Fibroblast of skin of left quadriceps (primary cell): ENCODE measurements at places on chromosomes 4 and X.

DNA sequence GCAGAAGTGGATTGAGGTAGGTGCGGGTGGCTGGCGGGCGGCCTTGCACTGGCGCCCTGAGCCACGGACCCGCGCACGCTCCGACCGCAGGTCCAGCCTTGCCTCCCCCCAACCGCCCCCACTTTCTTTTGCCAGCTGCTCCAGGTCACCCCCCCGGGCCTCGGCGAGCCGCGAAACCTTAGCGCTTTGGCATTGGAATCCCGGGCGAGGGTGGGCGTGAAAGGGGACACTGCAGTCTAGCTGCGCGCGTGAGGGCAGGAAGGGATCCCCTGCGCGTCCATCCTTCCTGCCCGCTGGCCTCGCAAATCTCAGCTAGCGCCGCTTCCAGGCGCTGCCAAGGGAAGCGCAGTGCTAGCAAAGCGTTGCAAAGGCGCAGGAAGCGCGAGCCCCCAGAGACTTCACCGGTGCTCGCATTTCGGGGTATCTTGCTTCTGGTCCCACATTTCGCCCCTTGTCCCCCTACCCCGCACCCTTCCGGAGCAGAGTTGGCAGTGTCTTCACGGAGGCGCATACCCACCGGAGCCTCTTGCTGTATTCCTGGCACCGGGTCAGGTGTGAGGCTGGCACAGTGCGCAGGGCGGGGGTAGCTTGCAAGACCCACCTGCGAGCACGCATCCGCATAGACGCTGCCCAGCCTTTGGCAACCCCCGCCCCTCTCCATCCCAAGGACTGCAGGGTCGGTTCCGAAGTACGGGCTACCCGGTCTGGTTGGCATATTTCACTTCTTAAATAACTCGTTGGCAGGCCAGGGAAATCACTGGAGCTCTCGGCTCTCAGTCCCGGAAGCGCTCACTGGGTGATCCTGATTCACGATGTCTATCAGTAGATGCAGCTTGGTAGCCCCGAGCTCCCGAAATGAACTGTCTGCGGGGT lies 104.4 kb downstream of the UCHL1 start:
- DNase-seq, result no peak

DNA sequence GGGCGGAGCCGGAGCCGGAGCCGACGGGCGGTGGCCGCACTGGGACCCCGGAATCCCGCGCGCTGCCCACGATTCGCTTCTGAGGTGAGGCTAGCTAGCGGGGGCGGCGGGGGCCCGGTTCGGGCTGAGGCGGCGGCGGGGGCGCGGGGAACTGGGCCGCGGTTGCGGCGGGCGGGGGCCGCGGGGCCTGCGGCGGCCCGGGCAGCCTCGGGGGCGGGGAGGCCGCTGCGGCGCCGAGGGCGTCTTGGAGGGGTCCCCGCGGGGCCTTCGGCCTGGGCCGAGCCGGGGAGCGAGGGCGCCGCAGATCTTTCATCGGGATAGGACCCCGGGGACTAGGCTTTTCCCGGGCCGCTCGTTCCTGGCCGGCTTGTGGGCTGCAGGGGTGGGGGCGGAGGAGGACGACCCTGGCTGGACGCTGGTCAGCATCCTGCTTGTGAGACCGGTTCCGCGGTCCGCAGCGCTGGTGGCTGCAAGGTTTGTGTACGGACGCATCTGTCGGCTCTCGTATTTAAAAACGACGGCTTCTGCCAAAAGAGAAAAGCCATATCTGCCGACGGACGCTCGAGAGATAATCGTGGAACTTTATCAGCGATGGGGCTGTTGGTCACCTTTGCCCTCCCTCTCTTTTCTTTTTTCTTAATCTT lies 419 bp downstream of the ADD1 start:
- DNase-seq, result no peak

DNA sequence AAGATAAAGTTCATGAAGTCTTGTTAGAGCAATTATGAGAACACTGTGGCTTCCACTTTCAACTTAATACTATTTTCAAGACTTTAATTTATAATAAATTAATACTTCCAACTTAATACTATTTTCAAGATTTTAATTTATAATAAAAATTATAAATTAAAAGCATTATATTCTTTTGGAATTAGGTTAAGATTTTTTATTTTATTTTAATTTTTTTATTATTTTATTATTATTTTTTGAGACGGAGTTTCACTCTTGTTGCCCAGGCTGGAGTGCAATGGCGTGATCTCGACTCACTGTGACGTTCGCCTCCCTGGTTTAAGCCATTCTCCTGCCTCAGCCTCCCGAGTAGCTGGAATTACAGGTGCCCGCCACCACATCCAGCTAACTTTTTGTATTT lies 126.0 kb upstream of the GUCY1A1 start:
- DNase-seq, result no peak

GRCh38 chr4:139918591-139918990 lies 235.4 kb downstream of the MAML3 start:
- no peak for DNase-seq

DNA sequence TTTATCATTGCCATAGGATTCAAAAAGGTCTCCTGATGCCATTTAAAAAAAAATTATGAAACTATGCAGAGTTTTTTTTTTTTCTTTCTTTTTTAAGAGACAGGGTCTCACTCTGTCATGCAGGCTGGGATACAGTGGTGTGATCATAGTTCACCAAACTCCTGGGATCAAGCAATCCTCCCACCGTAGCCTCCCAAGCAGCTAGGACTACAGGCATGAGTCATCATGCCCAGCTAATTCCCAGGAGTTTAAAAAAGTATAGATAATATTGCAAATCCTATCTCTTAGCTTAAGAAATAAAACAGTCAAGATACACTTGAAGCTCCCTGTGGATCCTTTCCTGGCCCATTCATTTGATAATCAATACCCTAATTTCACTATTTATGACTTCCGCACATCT lies 58.6 kb upstream of the PRSS48 start:
- no peak for DNase-seq

DNA sequence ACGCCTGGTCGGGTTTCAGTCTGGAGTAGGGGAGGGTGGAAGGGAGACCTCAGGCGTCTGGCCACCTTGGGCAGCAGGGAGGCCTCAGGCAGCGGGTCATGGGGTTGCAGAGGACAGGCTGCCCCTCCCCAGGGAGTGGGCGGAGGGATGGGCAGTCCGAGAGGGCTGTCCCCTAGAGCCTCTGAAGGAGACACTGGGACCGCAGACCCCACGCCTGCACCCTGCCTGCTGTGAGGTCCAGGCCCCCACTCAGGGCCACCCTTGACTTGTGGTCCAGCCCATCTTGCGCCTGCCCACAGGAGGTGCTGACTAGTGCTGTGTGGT lies 16.5 kb downstream of the FGFRL1 start:
- DNase-seq, result no peak

GRCh38 chr4:182188622-182189021 lies 54.6 kb upstream of the TENM3 start:
- no peak for DNase-seq

- DNase-seq, result no peak
These were observed 258.6 kb downstream of the FBXW7 start for GRCh38 chr4:152277333-152277732.

DNA sequence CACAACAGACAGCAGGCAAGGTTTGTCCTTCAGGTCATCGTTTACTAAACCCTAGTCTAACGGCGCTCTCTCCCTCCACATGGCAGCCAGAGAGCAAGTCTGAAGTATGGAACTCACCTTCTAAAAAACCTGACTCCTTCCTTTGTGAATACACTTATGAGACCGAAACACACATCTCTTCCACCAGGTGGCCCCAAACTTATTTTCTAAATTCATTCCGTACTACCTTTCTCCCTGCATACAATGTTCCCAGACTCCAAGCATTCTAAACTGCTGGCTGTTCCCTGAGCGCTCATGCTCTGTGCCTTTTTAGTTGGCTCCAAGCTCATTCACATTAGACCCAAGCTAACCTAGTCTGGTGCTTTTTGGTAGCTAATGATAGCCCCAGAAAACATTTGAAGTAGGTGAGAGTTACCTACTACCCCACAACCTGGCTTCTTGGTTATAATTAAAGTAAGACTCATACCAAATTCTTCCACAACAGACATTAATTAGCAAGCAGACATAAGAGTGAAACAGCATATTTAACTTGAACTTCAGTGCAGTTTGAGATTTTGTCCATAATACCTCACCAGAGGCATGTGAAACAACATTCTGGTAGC lies 67.6 kb upstream of the DCLK2 start:
- peak; percentile 51 for DNase-seq

DNA sequence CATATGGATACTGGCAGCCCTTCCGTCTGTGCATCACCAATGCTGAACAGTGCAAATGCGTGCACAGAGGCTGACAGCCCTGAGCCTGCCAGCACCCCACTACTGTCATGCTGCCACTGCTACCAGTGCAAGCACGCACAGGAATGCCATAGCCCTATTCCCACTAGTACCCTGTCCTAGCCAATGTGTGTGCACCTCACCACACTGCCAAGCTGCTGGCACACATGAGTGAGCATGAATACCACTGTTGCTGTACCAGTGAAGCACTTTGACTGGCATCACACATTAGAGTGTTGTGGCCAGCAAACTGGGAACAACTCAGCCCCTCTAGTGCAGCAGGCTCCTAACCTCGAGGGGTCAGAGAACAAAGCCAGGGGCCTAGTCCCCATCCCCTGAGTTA lies 102.9 kb upstream of the PCDH10 start:
- DNase-seq, result no peak

GRCh38 chr4:43690116-43690515 lies 758.5 kb downstream of the KCTD8 start:
- no peak for DNase-seq

GRCh38 chr4:170226288-170226687 lies 136.5 kb upstream of the AADAT start:
- DNase-seq, result no peak

DNA sequence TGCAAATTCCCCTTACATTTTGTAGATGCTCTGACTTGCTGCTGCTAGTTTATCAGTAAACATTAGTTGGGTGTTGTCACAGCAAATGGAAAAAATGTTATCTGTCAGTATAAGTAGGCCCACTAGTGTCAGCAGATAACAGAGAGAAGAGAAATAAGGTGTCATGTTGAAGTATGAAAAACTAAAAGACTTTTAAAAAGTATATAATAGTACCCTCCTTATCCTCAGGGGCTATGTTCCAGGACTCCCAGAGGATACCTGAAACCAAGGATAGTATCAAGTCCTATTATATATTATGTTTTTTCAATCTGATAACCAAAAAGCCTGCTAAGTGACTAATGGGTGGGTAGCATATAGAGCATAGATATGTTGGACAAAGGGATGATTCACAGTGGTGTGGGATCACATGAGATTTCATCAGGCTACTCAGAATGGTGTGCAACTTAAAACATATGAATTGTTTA lies 11.6 kb upstream of the BMP2K start:
- DNase-seq, result no peak

GRCh38 chr4:6701371-6701770 lies 7.7 kb downstream of the S100P start:
- no peak for DNase-seq

DNA sequence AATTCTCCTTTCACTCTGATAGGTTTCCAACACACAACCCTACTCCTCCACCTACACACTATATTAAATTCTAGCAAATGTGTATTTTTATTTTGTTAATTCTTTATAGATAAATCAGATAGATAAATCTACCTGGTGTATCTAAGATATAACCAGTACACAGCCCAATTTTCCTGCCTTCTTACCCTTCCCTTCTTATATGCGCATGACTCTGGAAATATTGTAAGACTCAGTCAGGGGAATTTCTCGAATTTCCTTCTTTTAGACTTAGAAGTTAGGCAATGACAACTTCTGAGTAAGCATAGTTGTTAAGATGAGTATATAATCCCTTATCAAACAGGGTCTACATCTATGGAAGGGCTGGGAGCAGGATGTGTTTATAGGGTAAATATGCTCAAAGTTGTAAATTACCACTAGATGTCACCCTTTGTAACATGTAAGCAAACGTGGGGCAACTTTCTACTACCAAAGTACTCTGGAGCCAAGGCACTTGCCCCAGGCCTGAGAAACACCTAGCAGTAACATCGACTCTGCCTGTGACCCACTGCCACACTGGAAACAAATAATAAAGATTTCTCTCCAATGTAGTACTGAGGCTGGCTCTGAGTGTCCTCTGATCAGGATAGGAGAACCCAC lies 444.7 kb downstream of the IQCM start:
- DNase-seq, result peak; percentile 21

GRCh38 chr4:91198951-91199350 lies 1071.8 kb downstream of the CCSER1 start:
- no peak for DNase-seq

DNA sequence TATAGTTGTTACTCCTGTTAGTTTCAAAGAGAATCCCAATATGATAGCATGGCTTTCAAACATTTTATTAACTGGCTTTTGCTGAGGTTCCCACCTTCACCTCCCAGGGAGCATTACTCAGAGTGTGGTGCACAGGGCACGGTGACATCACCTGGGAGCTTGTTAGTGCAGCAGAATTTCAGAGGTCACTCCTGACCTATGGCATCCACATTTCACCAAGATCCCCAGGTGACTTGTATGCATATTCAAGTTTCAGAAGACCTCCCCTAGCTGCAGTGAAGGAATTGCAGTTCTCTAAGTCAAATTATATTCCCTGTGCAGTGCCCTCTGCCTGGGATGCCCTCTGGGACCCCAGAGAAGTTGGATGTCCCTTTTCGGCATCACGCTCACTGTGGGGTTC lies 29.7 kb upstream of the LNX1 start:
- DNase-seq, result no peak

DNA sequence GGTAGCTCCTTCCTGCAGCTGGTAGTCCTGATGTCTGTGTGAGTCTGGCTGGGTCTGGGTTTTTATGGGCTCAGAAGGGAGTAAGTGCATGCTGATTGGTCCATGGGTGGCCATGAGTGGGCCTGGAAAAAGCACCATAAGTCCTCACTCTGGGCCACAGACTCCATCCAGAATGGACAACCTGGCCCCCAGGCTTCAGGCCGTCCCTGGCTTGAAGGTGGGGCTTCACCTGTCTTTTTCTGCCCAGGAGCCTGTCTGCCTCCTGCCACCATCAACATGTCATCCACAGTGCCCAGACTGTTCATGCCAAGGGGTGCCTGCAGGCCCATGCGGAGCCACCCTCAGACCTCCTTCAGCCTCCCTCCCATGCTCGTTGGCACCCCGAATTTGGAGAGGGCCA lies 620.0 kb downstream of the RAPGEF2 start:
- DNase-seq, result no peak

DNA sequence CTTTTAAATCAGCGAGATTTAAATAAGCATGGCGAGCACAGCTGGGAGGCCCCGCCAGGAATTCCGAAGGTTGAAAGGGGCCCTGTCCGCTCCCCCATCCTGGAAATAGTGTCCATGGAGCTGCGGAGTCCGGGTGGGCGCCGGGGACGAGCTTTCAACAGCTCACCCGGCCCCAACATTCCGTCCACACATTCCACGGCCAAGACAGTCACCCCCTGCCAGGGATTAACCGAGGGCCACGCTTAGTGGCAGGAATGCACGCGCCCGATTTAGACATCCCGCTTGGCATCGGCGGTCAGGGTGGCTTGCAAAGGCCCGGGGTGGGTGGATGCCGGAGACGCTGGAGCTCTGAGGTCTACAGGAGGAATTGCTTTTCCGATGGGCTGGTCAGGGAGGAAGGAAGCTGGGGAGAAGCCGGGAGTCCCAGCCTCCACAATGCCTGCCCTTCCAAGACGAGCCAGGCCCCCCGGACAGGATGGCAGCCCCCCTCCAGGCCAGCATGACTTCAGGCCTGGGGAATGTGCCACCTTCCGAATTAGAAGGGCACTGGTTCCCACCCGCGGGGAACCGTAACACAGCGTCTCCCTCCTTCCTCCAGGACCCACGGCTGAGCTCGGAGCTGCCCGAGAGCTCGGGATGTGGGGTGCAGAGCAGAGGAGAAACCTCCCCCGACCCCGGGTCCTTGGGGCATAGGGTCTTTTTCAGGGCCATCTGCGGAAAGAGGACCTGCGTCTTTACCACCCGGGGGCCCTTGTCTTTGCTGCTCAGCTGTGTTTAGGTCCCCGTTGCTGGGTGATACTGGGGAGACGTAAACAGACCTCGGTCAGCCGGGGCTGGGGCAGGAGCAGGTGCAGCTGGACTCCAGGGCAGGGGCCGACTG lies 26.9 kb upstream of the PPP2R3B start:
- DNase-seq, result peak; percentile 7
